DMS153 (cell line): ENCODE measurements at places on chromosomes 4 and X.

DNA sequence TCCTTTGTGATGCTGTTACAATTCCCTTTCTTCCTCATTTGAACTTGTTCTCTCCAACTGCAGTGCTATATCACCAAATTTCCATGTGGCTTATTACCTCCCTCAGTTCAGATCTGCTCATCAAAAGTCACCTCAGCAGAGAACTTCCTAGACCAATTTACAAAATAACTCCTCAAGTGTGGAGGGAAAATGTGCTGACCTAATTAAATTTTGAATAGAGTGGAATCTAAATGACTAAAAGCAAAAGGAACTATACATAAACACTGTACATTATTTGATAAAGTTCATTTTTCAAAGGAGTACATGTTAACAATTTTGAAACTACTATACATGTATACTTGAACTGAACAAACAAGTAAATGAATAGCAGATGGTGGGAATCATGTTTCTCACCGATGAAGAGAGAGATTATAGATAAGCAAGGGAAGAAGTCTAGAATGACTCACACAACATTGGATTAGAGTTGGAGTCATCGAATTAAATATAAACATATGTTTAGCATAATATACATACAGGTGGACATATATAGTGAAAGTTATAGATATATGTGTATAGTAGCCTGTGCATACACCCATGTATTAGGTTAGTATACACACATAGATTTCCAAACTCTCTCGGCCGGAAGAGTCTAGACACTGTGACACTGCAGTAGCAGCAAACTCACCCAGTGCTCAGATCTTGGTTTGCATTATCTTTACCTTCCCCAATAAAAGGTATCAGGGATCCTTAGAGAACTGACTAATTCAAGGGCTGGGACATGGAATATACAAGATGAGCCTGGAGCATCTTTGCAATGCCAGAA is 318.7 kb downstream of the PCDH18 start:
- no peak for DNase-seq

DNA sequence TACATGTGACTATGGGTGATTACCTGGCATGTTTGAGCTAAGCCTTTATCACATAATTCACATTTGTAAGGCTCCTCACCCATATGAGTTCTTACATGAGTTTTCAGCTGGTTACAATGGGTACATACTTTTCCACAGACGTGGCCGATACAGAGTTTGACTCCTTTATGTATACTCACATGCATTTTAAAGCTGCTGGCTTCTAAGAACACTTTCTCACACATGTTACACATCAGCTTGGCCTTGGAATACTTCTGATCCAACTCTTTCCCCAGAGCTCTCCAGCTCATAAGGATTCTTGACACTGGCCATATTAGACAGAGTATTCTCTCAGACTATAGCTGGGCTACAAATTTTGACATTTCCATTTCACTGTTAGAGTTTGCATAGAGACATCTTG is 66.3 kb downstream of the TAB3 start:
- DNase-seq = no peak

- no peak for DNase-seq
Measured at GRCh38 chr4:127624173-127624572, 8.6 kb upstream of the INTU start.

DNA sequence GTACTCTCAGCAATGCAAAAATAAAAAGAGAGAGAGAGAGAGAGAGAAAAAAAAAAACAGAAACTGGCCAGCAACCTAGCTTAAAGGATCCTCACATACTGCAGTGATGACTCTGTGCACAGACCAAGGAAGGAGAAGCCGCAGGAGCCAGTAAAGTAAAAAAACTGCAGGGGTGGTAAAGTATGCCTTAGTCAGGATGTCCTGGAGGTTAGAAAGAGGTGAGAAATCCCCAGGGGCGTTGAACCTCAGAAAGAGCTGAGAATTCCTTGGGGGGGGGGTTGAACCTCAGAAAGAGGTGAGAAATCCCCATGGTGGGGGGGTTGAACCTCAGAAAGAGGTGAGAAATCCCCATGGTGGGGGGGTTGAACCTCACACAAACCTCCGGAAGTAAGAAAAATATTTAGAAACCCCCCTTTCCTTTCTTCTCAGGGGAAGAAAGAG is 48.0 kb downstream of the MAGEA9 start:
- DNase-seq = no peak

GRCh38 chr4:61514991-61515390 is 314.9 kb downstream of the ADGRL3 start:
- no peak for DNase-seq

DNA sequence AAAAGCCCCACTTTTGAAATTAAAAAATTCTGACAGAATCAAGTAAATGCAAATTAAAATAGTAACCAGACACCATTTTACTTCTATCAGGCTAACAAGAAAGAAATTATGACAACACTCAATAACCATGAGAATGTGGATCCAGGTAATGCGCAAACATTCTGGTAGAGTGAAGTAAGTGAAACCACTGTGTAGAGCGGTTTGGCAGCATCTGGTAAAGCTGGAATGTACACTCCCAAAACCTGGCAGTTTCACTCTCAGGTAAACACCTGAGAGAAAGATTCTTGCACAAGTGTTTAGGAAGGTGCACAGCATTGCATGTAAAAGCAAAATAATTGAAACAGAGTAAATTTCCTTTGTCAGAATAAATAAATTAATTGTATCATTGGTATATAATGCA is 81.8 kb downstream of the TRIML1 start:
- DNase-seq = no peak

GRCh38 chrX:49228185-49228584 is 5.0 kb downstream of the CACNA1F start:
- no peak for DNase-seq

- DNase-seq = no peak
Measured at GRCh38 chr4:119142833-119143232, 7.2 kb downstream of the MYOZ2 start.

DNA sequence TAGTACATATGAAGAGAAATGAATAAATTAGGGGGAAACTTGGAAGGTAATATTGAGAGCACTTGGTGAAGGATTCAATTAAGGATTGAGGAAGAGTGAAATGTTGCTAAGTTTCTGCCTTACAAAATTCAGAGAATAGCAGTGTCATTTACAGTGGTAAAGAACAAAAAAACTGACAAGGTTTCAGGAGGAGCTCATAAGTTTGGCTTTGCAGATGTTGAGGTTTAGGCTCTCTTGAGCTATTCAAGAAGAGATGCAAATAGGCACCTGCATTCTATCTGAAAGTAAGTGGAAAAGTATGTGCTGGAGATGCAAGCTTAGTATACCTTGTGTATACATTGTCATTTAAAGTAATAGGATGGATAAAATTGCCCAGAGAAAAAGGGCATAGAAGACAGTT is 22.3 kb upstream of the EMCN start:
- DNase-seq = no peak

DNA sequence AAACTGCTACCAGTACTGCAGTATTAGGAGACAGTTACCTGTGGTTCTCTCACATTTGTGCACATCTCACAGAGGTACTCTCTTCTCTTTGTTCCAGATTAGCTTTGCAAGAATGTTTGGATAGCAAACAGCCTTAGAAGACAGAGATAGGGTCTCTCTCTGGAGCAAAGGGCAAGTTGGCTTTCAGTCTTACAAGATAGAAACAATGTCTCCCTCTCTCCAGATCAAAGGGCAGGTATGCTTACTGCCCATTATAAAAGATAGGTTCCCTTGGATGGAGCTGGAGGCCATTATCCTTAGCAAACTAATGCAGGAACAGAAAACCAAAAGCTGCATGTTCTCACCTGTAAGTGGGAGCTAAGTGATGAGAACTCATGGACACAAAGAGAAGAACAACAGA is 50.2 kb upstream of the KIT start:
- DNase-seq = no peak
